ENCODE measurements at places on chromosomes 4 and X.

DNA sequence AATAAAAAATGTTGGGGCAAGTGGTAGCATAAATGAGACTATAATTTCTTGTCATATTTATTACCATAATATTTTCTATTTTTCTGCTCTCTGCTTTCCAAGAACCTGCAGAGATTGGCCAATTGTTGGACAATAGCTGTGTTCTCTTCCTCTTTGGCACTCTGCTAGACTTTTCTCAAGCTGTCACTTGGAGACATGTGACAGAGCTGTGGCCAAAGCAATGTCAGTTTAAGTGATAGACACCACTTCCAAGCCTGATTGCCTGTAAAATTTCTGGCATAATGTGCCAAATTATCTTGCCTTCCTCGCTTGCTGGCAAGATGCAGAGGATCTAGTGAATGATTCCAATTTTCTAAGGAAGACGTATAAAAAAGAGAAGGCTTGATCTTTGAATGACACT, 162.2 kb upstream of the NDST4 start:
- DNase-seq: no peak

- no peak for DNase-seq
Measured at GRCh38 chrX:133655275-133656265, 240.3 kb upstream of the GPC4 start.

DNA sequence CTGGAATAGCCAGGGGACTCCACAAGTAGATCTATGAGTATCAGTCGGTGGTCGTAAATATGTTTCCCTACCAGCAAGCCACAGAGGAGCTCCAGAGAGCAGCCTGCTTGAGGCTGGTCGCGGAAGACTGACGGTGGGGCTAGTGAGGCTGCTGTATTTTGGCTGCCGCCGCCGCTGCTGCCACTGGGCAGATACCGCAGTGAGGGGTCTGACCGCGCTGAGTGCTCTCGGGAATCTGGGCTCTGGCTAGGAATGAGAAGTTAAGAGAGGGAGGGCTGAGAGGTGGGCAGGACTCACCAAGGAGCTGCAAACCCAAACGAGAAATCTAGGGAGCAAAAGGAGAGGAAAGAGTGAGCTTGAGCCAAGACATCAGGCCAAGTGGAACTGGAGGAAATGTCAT, at the start of gene EXOC1L:
Gene EXOC1L (plus strand): TSS at position 157 of the 400 bp plus-strand sequence. CDS start 237 bp downstream, at position 394.
- peak; percentile 74 for DNase-seq

- peak; percentile 71 for DNase-seq
Measured at GRCh38 chr4:87353592-87353991, 30.9 kb upstream of the HSD17B13 start.

- no peak for DNase-seq
Measured at GRCh38 chr4:105461621-105462382, 12.1 kb downstream of the PPA2 start.

GRCh38 chr4:121252224-121252806, 88.2 kb upstream of the TNIP3 start:
- peak; percentile 62 for DNase-seq

- DNase-seq: no peak
Measured at GRCh38 chrX:136256026-136256425, 4.8 kb upstream of the MAP7D3 start.

GRCh38 chrX:119655125-119655524, 37.8 kb downstream of the SEPTIN6 start:
- DNase-seq: no peak

DNA sequence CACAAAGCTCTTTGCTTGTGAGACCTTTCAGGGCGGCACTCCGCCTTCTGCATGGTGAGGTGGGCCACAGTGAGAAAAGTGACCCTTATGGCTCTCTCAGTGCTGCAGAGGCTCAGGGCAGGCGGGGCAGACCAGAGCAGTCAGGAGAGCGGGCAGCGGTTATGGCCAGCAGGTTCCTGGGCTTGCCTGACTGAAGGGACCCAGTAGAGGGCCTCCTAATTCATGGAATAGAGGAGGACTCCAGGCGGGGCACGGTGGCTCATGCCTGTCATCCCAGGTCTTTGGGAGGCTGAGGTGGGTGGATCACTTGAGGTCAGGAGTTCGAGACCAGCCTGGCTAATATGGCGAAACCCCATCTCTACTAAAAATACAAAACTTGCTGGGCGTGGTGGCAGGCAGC, 91.4 kb downstream of the CLNK start:
- DNase-seq: no peak

Data from H7 (cell line).